ENCODE measurements at places on chromosomes 4 and X.

- no peak for DNase-seq
Measured at GRCh38 chrX:10213716-10214115, 56.9 kb downstream of the CLCN4 start.

DNA sequence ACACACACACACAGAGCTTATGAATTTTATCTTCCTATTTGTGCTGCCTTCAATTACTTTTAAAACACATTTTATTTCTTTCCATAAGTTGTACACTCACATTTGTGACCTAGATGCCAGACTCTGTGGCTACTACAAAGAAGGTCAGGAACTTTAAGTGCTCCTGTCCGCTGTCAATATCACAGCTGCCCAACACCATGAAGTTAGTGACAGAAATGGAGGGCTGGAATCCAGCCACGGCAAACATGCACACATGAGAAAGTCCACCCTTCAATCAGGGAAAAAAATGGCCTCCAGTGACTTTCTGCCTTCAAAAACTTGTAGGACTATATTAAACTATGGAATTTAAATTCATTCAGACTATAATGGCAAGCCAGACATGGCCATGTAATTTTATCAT, 334.4 kb upstream of the FSTL5 start:
- DNase-seq = no peak

GRCh38 chr4:6049985-6050384, 31.8 kb upstream of the C4orf50 start:
- DNase-seq = no peak

DNA sequence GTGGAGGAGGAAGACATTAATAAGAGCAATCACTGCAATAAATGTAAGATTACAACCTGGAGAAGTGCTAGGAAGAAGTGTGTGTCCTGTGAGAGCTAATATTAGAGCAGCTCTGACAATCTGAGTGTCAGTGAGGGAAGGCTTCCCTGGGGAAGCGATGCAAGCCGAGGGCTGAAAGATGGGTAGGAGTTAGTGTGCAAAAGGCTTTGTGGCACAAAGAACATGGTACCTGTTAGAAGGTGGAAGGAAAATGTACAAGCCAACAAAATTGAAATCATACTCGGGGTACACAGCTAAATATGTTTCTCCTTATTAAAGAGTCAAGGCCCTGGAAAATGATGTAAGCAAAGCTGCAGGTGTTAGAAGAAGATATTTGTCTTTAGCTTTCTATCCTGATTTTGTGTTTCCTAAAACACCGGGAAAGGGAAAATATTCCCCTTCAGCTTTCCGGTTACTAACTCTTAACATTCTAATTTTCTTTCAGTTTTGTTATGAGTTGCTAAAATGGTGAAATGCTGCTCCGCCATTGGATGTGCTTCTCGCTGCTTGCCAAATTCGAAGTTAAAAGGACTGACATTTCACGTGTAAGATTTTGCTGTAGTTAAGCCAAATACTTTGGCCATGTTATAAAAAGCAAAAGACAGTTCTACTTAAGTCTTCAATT, 808 bp downstream of the THAP6 start:
- DNase-seq = no peak

DNA sequence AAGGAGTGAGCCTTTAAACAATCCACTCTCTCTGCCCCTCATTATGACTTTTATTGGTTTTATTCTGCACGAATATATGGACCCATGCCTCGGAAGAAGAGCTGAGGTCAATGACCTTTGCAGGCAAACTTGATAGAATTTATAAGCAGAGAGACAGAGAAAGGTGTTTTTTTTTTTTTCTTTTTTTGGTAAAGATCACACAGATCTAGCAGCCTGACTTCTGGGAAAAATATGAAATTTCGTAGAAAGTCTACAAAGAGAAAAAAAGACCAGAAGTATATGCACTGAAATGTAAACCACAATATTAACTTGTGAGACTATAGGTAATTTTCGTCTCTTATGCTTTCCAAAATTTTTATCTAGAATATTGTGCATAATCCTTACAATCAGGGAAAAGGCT, 61.6 kb downstream of the LEF1 start:
- DNase-seq = no peak

- no peak for DNase-seq
Measured at GRCh38 chr4:139454111-139455045, at the start of gene RAB33B. RAB33B (plus strand) TSS chr4:139454121; CDS start chr4:139454196, 75 bp downstream.

DNA sequence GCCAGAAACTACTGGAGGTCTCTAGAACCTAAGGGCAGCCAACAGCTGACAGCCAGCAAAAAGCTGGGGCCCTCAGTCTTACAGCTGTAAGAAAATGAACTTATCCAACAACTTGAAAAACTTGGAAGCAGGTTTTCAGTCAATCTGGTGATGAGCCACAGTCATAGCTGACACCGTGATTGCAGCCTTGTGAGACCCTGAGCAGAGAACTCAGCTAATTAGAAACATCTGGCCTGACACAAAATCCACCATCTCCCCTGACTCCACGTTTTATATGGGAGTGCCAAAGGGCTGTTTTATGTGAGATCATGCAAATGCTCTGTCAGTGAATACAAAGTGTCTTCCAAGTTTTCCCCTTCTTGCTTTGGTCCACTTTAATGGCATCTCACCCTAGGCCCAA, 198.8 kb upstream of the DCAF8L1 start:
- DNase-seq = no peak

- DNase-seq = no peak
Measured at GRCh38 chrX:150676221-150676620, 17.0 kb upstream of the MTMR1 start.

DNA sequence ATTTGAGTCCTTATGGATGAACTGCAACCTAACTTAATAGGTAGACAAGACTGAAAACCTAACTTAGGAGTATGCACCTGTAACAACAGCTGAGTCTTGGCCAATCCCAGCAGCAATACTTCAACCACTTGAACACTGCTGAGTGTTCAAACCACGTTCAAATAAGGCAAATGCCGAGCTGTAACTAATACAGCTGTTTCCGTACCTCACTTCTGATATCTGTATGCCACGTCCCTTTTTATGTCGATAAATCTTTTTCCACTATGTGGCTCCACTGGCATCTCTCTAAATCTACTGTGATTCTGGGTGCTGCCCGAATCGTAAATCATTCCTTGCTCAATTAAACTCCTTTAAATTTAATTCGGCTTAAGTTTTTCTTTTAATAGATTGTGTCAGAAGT, 459.7 kb downstream of the INPP4B start:
- no peak for DNase-seq

DNA sequence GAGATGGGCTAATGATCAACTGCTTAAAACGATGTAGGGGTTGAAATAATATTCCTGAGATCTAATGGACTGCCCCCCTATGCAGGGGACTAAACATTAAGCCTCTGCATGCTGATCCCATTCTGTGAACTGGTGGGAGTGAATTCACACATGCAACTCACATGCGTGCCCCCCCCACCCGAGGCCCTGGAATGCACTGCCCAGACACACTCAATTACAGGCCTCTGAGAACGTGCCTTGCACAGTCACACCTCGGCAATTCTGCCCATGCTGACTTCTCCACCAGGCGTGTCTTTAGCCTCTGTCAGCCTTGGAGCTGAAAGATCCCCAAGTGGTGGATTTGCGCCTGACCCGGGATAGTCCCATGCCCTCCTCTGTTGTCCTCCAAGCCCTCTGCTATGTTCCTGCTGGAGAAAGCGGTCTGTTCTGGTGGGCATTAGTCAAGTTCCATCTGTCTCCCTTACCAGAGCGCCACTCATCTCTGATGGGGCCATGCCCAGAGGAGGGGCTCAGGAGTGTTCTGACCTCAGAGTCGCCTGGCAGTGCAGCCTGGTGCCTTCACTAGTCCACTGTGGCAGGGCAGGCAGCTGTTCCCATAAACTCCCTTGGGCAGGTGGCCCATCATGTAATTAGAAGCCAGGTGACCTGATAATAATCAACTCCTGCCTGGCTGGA, 86.5 kb downstream of the DRD5 start:
- no peak for DNase-seq

DNA sequence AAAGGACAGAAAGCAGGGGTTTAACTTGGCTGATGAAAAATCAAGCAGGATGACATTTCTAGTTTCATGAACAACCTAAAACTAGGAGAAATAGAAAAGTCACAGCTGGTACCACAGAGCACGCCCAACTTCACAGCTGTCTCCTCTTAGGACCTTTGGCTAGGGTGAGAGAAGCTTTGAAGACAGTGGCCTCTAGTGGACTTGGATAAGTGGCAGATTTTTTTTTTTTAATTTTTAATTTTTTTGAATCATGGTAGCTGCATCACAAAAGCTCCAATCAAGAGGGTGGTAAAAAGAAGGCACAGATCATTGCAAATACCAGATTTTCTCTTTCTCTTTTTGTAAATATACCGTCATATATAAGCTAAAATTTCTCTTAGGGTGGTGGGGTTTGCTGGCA, 20.2 kb upstream of the MAP3K15 start:
- no peak for DNase-seq

DNA sequence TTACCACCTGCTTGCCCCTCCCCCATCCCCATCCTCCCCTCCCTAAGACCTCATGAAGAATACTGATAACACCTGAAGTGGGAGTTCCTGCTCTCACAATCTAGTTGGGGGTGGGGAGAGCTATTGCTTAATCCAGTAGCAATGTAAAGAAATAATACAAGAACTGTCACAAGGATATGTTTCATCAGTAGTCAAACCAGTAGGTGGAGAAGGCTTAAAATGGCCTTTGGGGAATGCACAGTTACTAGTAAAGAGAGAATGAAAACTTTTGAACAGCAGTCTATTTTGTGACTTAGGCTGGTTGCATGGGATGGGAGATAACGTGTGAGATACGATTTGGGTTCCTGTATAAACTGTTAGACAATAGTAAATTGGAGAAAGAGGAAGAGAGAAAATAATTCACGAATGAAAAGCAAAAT, 6.0 kb downstream of the GALNT7 start:
- no peak for DNase-seq

DNA sequence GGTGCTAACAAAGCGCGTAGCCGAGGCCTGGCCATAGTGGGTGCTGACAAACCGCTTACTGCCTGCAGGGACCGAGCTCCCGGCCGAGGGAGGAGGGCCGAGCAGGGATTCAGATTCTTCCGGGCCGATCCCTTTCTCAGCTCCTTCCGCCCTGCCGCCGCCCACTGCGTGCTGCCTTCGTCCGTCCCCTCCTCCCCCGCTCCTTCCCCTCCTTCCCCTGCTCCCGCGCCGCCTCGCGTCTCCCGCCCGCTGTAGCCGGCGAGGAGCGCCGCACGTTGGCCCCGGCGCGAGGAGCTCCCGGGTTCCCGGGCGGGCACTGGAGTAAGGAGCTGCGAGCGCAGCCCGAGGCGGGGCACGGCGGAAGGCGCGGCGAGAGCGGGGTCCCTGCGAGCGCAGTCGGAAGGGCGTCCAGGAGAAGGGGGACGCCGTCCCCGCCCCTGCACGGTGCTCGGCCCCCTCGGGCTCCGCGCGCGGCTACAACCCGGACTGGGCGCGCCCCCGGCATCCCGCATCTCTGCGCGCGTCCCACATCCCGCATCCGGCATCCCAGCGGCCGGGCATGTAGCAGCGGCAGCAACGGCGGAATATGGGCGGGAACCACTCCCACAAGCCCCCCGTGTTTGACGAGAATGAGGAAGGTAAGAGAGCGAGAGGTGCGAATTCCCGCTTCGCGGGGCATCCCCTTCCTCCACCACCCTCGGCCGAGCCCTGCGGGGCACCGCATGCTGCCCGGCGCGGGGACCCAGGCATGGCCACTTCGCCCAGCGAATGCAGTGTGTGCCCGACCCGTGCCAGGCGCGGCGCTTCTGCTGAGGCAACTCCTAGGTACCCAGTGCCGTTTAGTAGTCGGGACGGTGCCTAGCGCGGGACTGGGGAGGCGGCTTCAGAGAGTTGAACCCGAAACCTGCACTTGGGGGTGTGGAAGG, at the start of gene STK32B:
Gene STK32B (plus strand): TSS at position 203 of the 926 bp plus-strand sequence.
- no peak for DNase-seq

DNA sequence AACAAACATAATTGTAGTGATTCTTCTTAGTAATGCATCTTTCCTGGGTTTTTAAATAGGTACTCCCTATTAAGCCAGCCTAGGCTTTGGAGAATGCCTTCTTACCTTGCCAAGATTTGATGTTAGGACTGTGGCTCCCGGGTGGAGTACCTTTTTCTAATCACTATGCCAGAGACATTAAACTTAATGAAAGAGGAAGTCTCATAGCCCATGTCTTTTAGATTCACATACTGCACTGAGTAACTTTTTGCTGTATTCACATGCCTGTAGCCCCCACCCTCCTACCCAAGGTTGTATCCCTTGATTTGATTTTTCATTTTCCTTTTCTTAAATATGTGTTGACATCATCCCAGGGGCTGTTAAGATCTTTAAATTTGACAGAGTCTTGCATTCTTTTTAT, 104.2 kb upstream of the TLR2 start:
- DNase-seq = no peak

DNA sequence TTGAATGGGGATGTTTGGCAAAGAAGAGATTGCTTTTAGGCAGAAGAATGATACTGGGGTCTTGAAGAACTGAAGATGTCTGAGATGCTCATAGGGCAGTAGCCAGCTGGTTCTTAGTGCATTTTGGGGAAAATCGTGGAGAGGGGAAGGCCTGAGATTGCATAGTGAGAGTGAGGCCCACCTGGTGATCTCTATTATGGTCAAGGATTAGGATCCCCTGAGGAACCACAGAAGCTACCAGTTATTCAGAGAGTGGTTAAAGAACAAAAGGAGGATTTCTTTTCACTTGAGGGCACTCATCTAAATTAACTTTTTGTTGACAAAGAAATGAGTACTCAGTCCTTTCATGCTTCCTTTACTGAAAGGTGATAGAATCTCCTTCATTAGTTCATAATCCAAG, 271.3 kb upstream of the HAND2 start:
- no peak for DNase-seq

GRCh38 chrX:109399831-109400230, 82.1 kb downstream of the GUCY2F start:
- DNase-seq = no peak

GRCh38 chrX:8849945-8850344, 48.8 kb upstream of the FAM9A start:
- DNase-seq = no peak

GRCh38 chr4:118367872-118368271, 15.1 kb upstream of the PRSS12 start:
- no peak for DNase-seq

- DNase-seq = no peak
Measured at GRCh38 chrX:48278958-48279357, 23.8 kb downstream of the SSX1 start.

DNA sequence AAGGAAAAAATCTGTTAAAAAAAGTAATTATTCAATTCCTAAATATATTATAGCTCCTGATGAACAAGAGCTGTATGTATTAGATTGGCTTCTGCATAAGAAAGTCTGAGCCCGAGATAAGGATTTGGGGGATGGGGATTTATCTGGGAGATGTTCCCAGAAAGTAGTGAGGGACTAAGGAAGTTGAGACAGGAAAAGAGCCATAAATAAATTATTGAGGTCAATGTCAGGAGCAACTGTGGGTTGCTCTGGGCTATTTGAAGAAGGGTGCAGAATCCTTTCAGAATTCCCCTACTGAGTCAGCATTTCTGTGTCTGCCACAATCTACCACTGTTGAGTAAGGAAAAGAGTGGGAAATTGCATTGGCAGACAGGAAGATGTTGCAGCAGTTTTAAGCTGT, 3.1 kb upstream of the TDO2 start:
- DNase-seq = no peak

DNA sequence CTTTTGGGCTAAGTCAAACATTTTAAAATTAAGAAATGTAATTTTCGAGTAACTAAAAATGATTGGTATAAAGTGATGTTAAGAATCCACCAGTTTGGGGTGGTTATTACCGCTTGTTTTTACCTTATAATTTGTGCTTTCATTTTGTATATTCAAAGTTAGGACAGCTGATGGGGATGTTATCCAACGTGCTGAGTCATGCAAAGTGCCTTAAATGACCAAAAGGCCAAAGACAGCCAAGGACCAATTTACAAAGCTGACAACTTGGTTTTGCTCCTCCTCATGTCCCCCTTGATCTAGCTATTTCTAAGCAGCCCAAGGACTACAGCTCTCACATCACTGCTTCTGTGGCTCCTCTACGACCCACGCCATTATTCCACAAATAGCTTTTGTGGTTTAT, 181.4 kb upstream of the PCDH7 start:
- no peak for DNase-seq
